Head of caudate nucleus (tissue), 42 donors: ENCODE measurements at places on chromosomes 6 and 20.

- no peak for DNase-seq
These were observed 54.1 kb upstream of the CST7 start for GRCh38 chr20:24894967-24895366.

DNA sequence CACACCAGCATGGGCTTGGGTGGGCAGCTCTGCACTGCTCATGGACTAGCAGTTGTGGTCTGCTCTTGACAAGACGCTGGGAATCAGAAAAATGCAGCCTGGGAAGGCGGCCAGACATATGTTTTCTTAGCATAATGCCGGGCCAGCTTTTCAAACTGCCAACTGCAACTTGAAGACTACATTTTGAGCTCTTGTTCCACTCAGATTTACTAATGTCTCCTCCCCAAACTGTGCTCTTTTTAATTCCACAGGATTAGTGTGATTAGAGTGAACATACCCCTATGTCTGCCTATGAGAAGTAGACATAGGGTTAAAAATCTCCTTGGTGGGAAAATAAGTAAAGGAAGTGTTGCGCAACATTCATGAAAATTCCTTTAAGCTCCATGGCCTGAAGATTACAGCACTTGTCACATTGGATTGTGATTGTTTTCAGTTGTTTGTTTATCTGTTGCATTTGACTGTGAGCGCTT, 5.3 kb upstream of the FNDC1 start:
- DNase-seq, result no peak

DNA sequence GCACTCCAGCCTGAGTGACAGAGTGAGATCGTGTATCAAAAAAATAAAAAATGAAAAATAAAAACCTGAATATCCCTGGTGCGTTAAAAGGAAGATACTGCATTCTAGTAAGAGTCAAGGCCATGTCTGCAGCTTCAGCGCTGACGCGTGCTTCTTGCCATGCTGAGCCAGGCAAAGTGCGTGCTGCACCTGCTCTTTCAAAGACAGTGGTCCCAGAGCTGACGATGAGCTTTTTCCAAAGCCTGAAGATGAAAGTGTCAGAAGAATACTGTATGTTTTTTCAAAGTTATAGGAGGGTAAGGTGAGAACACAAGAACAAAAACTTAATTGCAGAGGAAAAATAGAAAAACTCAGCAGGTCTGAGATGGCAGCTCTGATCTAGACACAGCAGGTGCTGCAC, 115.1 kb downstream of the RNASET2 start:
- no peak for DNase-seq

DNA sequence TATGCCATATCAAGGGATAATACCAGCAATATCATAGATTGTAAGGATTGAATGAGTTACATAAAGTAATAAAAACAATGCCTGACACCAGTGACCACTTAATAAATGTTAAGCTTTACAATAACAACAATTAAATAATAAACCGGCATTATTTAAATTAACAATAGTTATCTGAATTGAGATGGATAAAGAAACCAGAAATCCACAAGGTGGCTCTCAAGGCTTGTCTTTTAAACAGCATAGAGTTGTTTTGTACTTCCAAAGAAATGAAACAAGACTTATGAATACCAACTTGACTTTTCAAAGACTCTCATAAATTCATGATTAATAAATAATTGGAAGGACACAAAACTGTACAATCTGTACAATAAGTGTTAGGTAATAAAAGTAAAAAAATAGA, 203.1 kb downstream of the ASCC3 start:
- no peak for DNase-seq

DNA sequence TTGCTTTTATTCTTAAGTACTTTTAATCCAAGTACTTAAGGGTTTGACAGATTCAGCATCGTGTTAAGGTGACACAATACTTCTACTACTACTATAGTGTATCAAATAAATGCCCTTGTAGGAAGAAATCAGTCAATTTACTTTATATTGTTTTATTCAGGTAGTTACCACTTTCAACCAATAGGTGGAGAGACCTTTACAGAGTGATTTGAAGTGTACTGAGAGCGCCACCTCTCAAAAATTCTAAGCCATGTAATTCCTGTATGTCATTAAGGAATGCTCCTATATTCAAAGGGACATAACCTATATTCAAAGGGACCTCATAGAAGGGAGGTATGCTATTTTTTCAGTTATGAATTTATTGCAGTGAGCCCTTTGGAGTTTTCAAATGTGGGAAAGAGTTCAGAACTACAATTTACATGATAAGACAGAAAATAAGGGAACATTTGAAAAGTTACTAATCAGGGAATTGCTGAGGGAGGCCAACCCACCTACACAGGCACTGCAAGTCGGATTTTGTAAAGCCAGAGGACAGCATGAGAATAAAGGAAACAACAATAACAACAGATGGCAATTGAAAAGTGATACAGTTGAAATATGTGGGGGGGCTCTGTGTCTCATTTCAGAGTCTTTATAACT, 955.6 kb downstream of the TBC1D32 start:
- DNase-seq, result no peak

- DNase-seq, result no peak
These were observed 113.6 kb upstream of the ZFP64 start for GRCh38 chr20:52305024-52305645.

- no peak for DNase-seq
These were observed 120.2 kb upstream of the AFDN start for GRCh38 chr6:167706313-167707109.
